ENCODE measurements at places on chromosomes 5 and 9.

DNA sequence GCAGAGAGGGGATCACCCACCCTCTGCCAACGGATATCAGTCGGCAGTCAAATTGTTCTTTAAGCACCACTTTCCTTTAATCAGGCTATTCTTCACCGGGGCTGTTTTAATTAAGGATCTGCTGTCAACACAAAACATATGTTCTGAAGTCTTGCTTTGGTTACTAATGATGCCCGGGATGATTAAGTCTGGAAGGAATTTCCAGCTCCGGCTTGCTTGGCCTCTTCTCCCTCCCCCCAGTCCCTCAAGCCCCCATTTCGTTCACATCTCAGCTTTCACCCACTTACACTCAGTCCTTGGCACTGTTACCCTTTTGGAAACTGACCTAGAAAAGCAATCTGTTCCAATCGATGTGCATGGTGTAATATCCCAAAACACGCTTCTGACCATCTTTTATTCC is 74.7 kb downstream of the MSX2 start:
- DNase-seq: no peak

DNA sequence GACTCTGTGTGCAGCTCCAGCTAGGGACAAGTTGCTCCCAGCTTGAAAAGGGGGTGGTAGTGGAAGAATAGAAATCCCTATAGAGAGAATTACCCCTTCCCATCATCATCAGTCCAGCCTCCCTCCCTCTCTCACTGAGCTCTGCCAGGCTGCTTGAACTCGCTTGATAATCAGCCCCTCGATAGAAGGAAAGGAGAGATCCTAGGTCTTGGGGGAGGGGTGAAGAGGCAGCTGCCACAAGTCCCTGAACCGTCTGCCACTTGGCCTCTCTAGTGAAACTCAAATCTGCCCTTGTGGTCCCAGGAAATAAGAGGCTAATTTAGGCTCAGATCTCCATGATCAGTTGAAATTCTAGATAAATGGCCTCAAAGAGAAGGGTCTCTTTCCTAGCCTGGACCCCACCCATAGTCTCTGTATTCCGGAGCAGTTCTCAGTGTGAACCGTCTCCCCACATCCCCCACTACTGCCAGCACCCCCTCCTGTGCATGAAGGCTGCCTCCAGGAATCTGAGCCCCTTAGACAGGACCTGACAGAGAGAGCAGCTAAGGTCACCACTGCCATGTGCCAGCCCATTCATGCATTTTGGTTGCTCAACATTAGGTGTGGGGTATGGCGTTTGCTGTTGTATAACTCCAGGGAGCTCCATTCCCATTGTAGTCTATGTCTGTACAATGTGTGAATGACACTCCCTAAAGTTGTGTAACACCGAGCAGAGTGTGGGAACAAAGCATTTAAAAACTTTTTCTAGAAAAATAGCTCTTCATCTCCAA is 5.5 kb downstream of the DNAJB5 start:
- no peak for DNase-seq

DNA sequence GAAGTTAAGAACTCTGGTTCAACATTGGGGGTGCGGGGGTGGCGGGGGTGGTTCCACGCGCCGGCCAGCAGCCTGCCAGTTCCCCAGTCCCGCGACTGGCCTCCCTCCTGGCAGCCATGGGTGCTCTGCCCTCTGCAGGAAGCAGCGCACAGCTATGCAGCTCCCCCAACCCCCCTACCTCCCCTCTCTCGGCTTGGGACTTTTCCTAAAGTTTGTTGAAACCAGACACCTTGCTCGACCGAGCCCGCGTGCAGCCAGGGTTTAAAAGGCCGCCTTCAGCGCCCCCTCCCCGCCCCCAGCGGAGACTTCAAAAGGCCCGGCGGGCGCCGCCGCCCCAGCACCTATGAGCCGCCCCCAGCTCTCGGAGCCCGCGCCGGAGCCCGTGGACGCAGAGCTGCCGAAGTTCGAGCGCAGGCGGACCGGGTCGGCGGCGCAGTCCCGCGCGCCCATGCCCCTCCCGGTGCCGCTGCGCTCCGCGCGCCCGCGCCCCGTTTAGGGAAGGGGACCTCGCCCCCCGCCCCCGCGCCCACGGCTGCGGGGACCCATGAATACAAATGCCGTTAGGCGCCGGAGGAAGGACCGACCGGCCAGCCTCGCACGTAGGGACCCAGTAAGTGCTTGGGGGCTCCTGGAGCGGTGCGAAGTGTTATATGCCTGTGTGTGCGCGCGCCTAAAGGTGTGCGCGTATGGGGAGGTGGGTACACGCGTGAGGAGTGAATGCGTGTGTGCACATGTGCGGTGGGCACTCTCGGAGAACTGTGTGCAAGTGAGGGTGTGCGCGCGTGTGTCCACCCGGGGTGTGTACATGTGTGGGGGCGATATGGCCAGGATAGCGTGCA is 1.4 kb upstream of the COL27A1 start:
- DNase-seq: no peak

GRCh38 chr5:41650131-41650530 is 139.7 kb upstream of the PLCXD3 start:
- no peak for DNase-seq

DNA sequence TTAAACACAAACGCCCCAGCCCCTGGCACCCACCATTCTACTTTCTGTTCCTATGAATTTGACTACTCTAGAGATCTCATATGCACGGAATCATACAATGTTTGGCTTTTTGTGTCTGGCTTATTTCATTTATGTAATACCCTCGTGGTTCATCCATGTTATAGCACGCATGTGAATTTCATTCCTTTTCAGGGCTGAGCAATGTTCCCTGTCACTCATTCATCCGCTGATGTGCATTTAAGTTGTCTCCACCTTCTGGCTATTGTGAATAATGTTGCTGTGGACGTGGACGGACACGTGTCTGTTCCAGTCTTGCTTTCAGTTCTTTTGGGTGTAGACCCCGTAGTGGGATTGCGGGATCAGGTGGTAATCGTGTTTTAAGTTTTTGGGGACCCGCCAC is 79.9 kb upstream of the BARHL1 start:
- DNase-seq: no peak

- no peak for DNase-seq
Observed at GRCh38 chr5:139915834-139916233, 120.2 kb downstream of the PSD2 start.

DNA sequence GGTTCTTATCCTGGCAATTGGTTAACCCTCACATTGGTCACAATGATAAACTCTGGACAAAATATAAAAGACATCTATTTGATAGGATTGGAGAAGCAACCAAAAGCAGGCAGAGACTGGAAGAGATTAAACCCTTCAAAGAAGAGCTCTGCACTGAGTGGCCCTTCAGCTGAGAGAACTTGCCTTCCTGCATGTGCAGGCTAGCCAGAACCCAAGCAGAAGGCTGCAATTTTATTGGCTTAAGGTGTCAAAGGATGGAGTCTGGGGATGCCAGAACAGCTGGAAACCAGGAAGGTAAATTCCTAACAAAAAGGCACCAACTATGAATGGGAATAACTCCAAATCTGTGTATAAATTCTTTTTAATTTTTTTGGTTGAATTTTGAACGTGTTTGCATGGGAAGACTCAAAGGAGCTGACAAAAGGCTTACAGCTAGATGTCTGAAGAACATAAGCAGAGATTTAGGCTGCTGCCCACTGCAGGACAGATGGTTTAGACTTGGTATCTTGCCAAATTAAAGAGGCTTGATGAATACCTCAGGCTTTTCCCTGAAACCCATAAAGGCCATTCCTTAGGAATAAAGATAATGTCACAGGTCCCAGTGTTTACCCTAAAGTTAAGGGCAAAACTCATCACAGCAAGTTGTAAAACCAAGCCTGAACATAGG is 66.3 kb downstream of the NR2F1 start:
- no peak for DNase-seq
